A549 treated with CpdA at 1 μM for 4 hours (cell line): ENCODE measurements at places on chromosomes 16 and 17. TPM values are rescaled to one million over a fixed set of nuclear protein-coding genes. Genes with fewer than 3 reads are reported as not detected.

Gene ATAD5
- 3.5 to 6.9 TPM (median 4.3 TPM) in 5 replicates for total RNA-seq

Gene SOX9
- 11.1 to 15.1 TPM (median 12.4 TPM) in 5 replicates for total RNA-seq

Gene WNT9B
- not detected in 5 replicates for total RNA-seq

Gene SNX20
- total RNA-seq, result not detected in 5 replicates

Gene RAB37
- total RNA-seq, result 1.0 to 1.6 TPM (median 1.1 TPM) in 5 replicates

Gene PTGES3L
- total RNA-seq, result 0.55 to 0.99 TPM (median 0.84 TPM) in 5 replicates

Gene P2RX1
- 0.03 TPM in 1 of 5 replicates, not detected in the others for total RNA-seq

Gene HID1
- total RNA-seq, result 6.6 to 8.5 TPM (median 7.2 TPM) in 5 replicates
